ENCODE measurements at places on chromosomes 16 and 17.

DNA sequence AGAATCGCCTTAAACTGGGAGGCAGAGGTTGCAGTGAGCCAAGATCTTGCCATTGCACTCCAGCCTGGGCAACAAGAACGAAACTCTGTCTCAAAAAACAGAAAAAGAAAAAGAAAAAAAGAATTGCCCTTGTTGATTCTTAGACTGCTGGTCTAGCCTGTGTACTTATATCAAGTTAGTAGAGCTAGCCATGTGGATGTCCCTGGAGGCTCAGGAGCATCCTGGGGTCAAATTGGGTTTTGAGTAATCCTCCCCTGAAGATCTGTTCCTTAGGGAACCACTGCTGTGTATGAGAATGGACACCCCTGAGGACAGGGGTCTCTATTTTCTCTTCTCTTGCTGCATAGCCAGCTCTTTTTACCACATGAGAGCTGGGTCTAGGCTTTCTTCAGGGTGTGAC, 21.5 kb downstream of the SLC7A6OS start:
- H3K4me1 ChIP-seq, result peaks cover 26% of the 10 kb centered on the region
- H3K4me3 ChIP-seq, result no peak overlapping the region
- DNase-seq, result no peak
- H3K36me3 ChIP-seq, result no peaks in the 10 kb centered on the region

- H3K4me3 ChIP-seq, result no peak overlapping the region
- DNase-seq, result no peak
- no peaks in the 10 kb centered on the region for H3K27me3 ChIP-seq
- no peaks in the 10 kb centered on the region for H3K4me1 ChIP-seq
- no peak overlapping the region for H3K27ac ChIP-seq
Measured at GRCh38 chr17:78242024-78242742, 10.8 kb downstream of the TMEM235 start.

- peak overlapping the region; percentile 79 for H3K4me3 ChIP-seq
- no peaks in the 10 kb centered on the region for H3K36me3 ChIP-seq
- peaks cover 47% of the 10 kb centered on the region for H3K4me1 ChIP-seq
- no peaks in the 10 kb centered on the region for H3K27me3 ChIP-seq
- DNase-seq, result no peak
- peak overlapping the region; percentile 44 for H3K27ac ChIP-seq
Measured at GRCh38 chr17:50426814-50427787, 1.1 kb downstream of the ACSF2 start.

- H3K27ac ChIP-seq, result no peak overlapping the region
- H3K4me3 ChIP-seq, result no peak overlapping the region
- H3K4me1 ChIP-seq, result peaks cover 8% of the 10 kb centered on the region
- no peaks in the 10 kb centered on the region for H3K27me3 ChIP-seq
- no peaks in the 10 kb centered on the region for H3K36me3 ChIP-seq
Measured at GRCh38 chr16:16092925-16093627, 130.2 kb downstream of the ABCC6 start.

GRCh38 chr17:44363613-44364159, at the start of gene FAM171A2:
Gene FAM171A2 (minus strand): TSS chr17:44363853. CDS start chr17:44363714, 139 bp downstream.
- peaks cover 10% of the 10 kb centered on the region for H3K4me1 ChIP-seq
- H3K36me3 ChIP-seq, result no peaks in the 10 kb centered on the region
- peak within 1 kb of the TSS; percentile 80 for H3K4me3 ChIP-seq
- H3K27me3 ChIP-seq, result no peaks in the 10 kb centered on the region
- no peak within 1 kb of the TSS for H3K27ac ChIP-seq

DNA sequence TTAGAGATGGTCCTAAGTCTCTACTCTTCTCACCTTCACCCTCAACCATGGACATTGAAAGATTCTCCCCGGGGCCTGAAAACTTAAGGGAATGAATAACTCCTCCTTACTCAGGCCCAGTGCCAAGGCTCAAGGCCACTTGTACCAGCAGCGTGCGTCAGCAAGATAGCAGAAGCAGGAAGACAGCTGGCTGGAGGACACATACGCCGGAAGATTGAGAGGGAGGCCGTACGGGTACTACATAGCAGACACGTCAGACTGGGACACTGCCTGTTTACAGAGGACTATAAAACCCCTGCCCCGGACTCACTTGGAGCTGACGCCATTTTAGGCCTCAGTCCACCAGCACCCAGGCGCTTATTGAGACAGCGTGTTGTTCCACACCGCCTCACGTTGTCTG, 75.8 kb upstream of the MED13 start:
- H3K4me1 ChIP-seq, result no peaks in the 10 kb centered on the region
- H3K27ac ChIP-seq, result peak overlapping the region; percentile 46
- peak; percentile 96 for DNase-seq
- no peaks in the 10 kb centered on the region for H3K36me3 ChIP-seq

GRCh38 chr16:30976486-30976885, 8.5 kb upstream of the HSD3B7 start:
- H3K4me3 ChIP-seq, result no peak overlapping the region
- H3K36me3 ChIP-seq, result peaks cover 96% of the 10 kb centered on the region
- H3K4me1 ChIP-seq, result no peaks in the 10 kb centered on the region
- H3K27ac ChIP-seq, result no peak overlapping the region
- DNase-seq, result no peak

- DNase-seq, result no peak
- H3K36me3 ChIP-seq, result no peaks in the 10 kb centered on the region
- no peaks in the 10 kb centered on the region for H3K4me1 ChIP-seq
- no peaks in the 10 kb centered on the region for H3K27me3 ChIP-seq
- no peak overlapping the region for H3K4me3 ChIP-seq
Measured at GRCh38 chr16:69367980-69368379, 16.4 kb upstream of the TMED6 start.

GRCh38 chr16:58500430-58501241, 693 bp downstream of the NDRG4 start:
- H3K36me3 ChIP-seq, result peaks cover 12% of the 10 kb centered on the region
- no peak overlapping the region for H3K27ac ChIP-seq
- no peak overlapping the region for H3K4me3 ChIP-seq
- no peak for DNase-seq
- H3K4me1 ChIP-seq, result peaks cover 16% of the 10 kb centered on the region

- no peaks in the 10 kb centered on the region for H3K4me1 ChIP-seq
- H3K4me3 ChIP-seq, result no peak overlapping the region
- H3K36me3 ChIP-seq, result no peaks in the 10 kb centered on the region
- DNase-seq, result no peak
- no peak overlapping the region for H3K27ac ChIP-seq
Measured at GRCh38 chr17:38587947-38588787, 17.6 kb downstream of the SRCIN1 start.

- no peaks in the 10 kb centered on the region for H3K27me3 ChIP-seq
- peak overlapping the region; percentile 91 for H3K27ac ChIP-seq
- H3K4me1 ChIP-seq, result peaks cover 16% of the 10 kb centered on the region
- H3K4me3 ChIP-seq, result peak overlapping the region; percentile 83
Measured at GRCh38 chr16:81315271-81316175, 761 bp downstream of the GAN start.

GRCh38 chr17:17757391-17757791, 76.1 kb downstream of the RAI1 start:
- no peak for DNase-seq
- no peaks in the 10 kb centered on the region for H3K36me3 ChIP-seq
- H3K27ac ChIP-seq, result no peak overlapping the region
- H3K27me3 ChIP-seq, result no peaks in the 10 kb centered on the region
- peaks cover 8% of the 10 kb centered on the region for H3K4me1 ChIP-seq

DNA sequence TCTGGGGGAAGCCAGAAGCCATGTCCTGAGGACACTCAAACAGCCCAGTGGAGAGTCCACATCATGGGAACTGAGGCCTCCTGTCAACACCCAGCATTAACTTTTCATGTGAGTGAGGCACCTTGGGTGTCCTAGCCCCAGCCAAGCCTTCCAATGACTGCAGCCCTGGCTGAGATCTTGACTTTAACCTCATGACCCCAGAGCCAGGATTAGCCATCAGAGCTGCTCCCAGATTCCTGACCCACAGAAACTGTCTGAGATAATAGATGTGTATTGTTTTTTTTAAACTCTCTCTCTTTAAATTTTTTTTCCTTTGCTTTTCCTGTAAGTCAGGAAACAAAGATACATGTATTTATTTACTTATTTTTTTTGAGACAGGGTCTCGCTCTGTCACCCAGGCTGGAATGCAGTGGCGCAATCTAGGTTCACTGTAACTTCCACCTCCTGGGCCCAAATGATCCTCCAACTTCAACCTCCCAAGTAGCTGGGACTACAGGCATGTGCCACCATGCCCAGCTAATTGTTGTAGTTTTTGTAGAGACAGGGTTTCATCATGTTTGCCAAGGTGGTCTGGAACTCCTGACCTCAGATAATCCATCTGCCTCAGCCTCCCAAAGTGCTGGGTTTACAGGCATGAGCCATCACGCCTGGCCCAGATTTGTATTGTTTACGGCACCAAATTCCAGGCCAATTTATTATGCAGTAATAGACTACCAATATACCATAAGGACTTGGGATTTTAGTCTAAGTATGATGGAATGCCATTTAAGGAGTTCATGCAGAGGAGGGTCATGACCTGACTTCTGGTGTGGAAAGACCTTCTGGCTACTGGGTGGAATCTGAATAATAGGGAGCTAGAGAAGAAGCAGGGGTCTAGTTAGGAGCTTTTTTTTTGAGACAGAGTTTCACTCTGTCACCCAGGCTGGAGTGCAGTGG, 14.0 kb upstream of the TMEM94 start:
- no peaks in the 10 kb centered on the region for H3K27me3 ChIP-seq
- peak; percentile 39 for DNase-seq
- H3K36me3 ChIP-seq, result no peaks in the 10 kb centered on the region
- peak overlapping the region; percentile 32 for H3K27ac ChIP-seq

GRCh38 chr17:60157487-60158040, 7.8 kb downstream of the CA4 start:
- DNase-seq, result no peak
- H3K4me3 ChIP-seq, result no peak overlapping the region
- H3K36me3 ChIP-seq, result no peaks in the 10 kb centered on the region
- H3K27ac ChIP-seq, result no peak overlapping the region

DNA sequence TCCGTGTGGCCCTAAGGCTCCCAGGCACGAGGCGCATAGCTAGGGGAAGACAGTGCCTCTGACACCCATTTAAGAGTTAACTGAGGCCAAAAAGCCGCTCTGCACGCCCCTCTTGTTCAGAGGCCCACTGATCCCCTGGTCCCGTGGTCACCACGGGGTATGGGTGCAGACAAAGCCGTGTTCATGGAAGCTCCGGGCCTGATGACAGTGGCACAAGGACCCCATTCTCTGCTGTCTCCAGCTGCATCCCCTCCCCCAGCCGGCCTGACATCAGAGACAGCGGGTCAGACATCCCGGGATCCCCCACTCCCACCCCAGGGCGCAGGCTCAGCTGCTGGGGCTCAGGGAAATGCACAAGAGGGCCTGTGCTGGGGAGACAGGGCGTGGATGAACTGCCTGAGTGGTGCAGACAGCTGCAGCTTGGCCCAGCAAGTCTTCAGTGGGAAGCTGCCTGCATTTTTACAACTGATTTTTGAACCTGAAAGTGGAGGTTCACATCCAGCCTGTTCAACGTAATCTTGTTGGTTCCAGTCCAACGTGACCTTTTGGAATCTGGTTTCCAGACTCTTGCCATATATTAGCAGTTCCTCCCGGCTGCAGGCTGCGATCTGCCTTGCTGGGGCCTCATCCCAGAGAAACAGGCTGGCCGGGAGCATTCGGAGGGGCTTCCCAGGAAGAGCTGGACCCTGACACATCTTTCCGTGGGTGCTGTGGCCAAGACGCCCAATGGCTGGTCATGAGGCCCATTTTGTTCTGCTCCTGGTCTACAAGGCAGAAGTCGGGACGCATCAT, 9.7 kb upstream of the BAHCC1 start:
- no peak for DNase-seq
- H3K4me1 ChIP-seq, result peaks cover 40% of the 10 kb centered on the region

DNA sequence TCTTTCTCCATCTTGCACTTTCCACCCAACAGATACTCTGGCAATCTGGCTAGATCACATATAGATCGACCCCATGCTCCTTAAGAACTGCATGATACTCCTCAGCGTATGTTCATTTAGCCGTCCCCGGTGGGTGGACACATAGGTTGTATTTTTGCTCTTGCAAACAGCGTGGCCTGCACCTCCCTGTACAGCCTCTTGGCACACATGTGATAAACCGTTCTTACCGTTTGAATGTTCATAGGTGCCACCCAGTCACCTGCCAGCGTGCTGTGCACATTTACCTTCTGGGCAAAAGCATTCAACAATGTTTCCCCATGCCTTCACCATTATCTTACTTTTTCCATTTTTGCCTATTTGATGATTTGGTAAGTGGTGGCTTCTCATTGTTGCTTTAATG, 6.2 kb downstream of the TNP2 start:
- H3K4me1 ChIP-seq, result peaks cover 18% of the 10 kb centered on the region
- no peaks in the 10 kb centered on the region for H3K27me3 ChIP-seq
- no peaks in the 10 kb centered on the region for H3K36me3 ChIP-seq

DNA sequence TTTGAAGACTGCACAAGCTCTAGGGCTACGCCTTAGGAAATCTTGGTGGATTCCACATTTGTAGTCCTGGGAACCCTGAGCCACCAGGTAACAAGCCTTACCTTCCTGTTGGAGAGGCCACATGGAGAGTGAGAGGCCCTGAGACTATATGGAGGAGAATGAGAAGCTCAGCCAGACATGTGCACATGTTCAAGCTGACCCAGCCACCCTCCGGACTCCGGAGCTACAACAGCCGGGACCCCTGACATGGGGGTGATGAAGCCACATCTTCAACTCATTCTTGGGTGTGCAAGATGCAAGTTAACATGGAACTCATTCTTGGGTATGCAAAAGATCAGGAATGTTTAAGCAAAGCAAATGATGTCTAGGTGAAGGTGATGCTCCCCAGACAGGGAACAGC, 62.7 kb downstream of the GNA13 start:
- peaks cover 17% of the 10 kb centered on the region for H3K4me1 ChIP-seq
- H3K27me3 ChIP-seq, result no peaks in the 10 kb centered on the region
- H3K36me3 ChIP-seq, result no peaks in the 10 kb centered on the region

- no peaks in the 10 kb centered on the region for H3K36me3 ChIP-seq
- DNase-seq, result no peak
- H3K4me1 ChIP-seq, result no peaks in the 10 kb centered on the region
- H3K4me3 ChIP-seq, result no peak overlapping the region
- H3K27me3 ChIP-seq, result no peaks in the 10 kb centered on the region
Measured at GRCh38 chr17:17425005-17425404, 51.8 kb upstream of the MED9 start.

DNA sequence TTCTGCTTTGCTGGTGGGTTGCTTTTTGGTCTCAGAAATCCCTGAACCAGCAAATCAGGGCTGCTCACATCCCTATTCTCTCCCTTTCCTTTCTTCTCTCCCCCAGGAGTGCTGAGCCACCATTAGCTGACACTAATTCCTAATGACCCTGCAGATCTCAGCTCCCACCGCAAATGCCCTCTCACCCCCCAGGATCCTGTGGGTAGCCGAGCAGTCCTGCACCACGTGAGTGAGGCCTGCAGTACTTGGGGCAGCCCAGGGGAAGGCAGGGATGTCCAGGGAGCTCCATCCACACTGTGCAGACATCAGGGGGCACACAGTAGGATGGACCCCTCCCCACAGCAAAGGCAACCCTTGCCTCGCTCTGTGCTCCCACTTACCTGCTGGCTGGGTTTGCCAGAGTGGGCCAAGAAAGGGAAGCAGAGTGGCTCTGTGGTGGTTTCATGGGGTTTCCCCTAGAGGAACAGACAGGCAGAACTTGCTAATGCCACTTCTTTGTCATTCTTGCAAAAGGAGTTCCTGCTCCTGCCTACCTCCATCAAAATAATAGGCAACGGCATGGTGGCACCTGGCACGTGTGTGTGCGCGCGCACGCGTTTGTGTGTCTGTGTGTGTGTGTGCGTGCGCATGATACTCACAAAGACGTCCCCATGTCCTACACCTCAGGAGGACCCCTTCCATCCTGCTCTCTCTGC, 135.6 kb downstream of the GAS7 start:
- peaks cover 5% of the 10 kb centered on the region for H3K4me1 ChIP-seq
- H3K4me3 ChIP-seq, result no peak overlapping the region
- peak overlapping the region; percentile 74 for H3K27ac ChIP-seq
- H3K27me3 ChIP-seq, result no peaks in the 10 kb centered on the region
